CD8-positive, alpha-beta memory T cell (primary cell): ENCODE measurements at places on chromosomes 3 and 15. TPM values are rescaled to one million over a fixed set of nuclear protein-coding genes. Genes with fewer than 3 reads are reported as not detected.

Gene ALS2CL
- total RNA-seq: 0.84 TPM

GRCh38 chr15:39125904-39126303, 455.0 kb upstream of the THBS1 start:
- peak; percentile 4 for DNase-seq

GRCh38 chr15:64023220-64023619, 23.1 kb downstream of the DAPK2 start:
- DNase-seq: no peak

DNA sequence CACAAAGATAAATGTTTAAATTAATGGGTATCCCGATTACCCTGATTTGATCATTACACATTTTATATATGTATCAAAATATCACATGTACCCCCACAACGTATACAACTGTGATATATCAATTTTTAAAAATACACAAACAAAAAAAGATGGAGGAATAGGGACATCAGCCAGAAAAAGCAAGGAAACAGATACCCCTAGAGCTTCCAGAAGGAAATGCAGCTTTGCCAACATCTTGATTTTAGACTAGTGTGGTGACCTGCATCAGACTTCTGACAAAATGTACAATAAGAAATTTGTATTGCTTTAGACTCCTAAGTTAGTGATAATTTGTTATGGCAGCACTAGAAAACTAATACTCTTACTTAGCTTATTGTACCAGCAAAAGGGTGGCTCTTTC, 483.8 kb downstream of the TUSC7 start:
- no peak for DNase-seq
